NB4 (cell line): ENCODE measurements at places on chromosomes 2 and 18.

- DNase-seq, result peak; percentile 56
Measured at GRCh38 chr2:130836501-130837174, at the start of gene ARHGEF4. TSS of gene ARHGEF4 (plus strand) at chr2:130836914. CDS start at chr2:130836954, 40 bp downstream.

DNA sequence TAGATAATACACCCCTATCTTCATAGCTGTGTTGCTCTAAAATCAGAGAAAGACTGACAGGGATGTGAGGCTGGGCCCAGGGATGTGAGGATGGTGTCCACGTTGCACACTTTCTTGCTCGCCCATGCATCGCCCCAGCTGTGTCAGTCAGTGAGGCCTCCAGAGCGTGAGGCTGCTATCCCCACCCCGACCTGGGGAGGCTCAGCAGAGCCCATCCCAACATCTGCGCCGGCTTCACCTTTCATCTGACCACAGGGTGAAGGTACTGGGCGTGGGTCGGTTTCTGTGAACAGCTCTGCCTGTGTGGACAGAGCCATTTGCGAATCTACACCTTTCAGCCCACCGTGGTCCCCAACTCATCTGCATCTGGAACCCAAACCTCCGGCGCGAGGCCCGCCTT lies 255.7 kb downstream of the HDAC4 start:
- DNase-seq, result no peak

- DNase-seq, result no peak
Measured at GRCh38 chr2:198165289-198165688, 360.9 kb downstream of the PLCL1 start.

GRCh38 chr2:239594019-239594771 lies 193.4 kb upstream of the HDAC4 start:
- DNase-seq, result no peak

GRCh38 chr2:11438555-11439080 lies 27.3 kb downstream of the E2F6 start:
- DNase-seq, result no peak

DNA sequence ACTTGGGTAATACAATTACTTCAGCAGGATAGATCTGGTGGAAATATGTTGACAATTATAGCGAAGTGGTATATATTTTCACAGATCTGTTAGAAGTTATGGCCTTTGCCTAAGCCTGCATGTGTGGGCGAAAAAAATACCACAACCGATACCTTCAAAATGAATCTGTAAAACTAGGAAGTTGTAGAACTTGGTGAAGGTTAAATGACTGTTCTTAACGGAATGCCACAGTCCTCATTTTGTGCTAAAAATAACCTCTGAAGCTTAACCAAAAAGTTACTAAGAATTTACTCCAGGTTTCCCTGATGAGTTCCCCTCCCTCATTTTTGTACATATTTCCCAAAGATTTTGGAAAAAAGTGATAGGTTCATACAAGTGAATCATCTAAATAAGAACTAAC lies 550.7 kb downstream of the THSD7B start:
- no peak for DNase-seq

GRCh38 chr2:190837420-190837819 lies 43.2 kb upstream of the GLS start:
- no peak for DNase-seq

- DNase-seq, result no peak
Measured at GRCh38 chr2:164287056-164287455, 334.2 kb downstream of the GRB14 start.

- no peak for DNase-seq
Measured at GRCh38 chr2:235066490-235066889, 114.7 kb downstream of the SH3BP4 start.

DNA sequence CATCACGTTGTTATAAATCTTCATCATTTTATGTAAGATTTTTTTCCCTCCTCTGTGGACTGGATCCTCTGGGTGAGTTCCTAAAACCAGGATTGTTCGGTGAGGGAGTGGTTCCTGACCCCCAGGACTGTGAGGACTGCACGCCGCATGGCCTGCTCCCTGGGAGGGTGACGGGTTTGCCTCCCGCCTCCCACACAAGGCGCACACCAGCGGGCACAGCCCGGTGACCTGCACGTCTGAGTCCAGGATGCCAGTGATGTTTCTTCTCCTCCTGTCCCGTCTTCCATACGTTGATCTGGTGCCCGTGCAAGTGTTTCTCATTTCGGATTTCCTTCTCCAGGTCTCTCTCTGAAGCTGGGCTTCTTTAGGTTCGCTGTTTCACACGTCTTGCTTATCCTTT lies 27.1 kb downstream of the CTDP1 start:
- no peak for DNase-seq

GRCh38 chr2:95149397-95149984 lies 10.2 kb downstream of the ZNF514 start:
- no peak for DNase-seq
